ENCODE measurements at places on chromosomes 2 and 18. TPM values are rescaled to one million over a fixed set of nuclear protein-coding genes. Genes with fewer than 3 reads are reported as not detected.

DNA sequence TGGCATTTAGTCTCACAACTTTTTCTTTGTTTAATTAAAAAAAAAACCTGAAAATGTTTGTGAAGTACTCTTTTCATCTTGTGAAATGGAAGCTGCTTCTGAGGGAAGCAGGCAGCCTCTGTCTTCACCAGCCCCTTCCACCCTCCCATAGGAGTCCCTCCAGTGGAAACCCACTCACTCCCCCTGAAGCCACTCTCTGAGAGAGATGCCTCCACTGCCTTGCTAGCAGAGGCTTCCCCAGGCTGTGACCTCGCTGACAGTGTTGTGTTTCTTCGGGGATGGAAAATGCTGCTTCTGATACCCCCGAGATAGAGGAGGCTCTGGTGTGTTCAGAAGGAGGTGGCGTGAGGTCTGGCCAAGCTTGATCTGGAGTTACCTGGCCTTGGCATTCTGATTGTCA lies 59.9 kb downstream of the SH3RF3 start:
- no peak for DNase-seq

- DNase-seq = no peak
Observed at GRCh38 chr2:73292316-73292905, 937 bp downstream of the EGR4 start.

DNA sequence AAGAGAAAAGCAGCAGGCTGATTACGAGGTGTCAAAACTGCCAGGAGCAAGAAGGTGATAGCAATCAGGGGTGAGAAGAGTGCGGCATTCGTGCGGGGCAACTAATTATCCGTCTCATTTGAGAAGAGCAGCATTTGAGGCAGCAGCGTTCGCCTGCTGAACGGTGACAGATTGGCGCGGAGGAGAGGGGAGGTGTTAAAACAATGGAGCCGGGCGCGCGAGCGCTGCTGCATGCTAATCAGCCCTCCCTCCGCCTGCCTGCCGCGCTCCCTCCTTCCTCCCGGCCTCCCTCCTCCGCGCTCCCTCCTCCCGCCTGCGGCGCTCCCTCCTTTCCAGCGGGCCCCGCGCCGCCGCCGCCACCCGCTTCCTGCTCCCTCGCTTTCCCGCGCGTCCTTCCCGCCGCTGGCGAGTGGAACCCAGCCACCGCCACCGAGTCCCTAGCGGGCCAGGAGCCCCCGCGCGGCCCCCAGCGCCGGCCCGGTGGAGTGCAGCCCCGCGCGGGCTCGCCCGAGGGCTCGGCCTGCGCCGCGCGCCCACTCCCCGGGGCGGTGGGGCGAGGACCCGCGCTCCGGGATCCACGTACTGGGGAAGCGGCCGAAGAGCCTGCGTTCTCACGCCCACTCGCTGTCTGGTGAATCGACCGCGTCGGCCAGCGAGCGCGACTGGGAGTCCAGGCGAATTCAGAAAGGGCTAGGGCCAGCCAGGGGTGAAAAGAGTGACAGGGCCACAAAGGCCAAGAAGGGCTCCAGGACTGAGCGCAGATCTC lies 69.5 kb upstream of the PSMD14 start:
- DNase-seq = peak; percentile 69

GRCh38 chr18:8786483-8787370 lies 81.4 kb downstream of the MTCL1 start:
- peak; percentile 74 for DNase-seq

- peak; percentile 62 for DNase-seq
Observed at GRCh38 chr18:9827793-9828505, 57.8 kb upstream of the TXNDC2 start.

- no peak for DNase-seq
Observed at GRCh38 chr18:41025666-41026065, 929.4 kb upstream of the PIK3C3 start.

- DNase-seq = no peak
Observed at GRCh38 chr18:76376668-76377358, 118.2 kb downstream of the ZNF516 start.

GRCh38 chr2:86022661-86023365 lies 82.9 kb downstream of the POLR1A start:
- DNase-seq = no peak

DNA sequence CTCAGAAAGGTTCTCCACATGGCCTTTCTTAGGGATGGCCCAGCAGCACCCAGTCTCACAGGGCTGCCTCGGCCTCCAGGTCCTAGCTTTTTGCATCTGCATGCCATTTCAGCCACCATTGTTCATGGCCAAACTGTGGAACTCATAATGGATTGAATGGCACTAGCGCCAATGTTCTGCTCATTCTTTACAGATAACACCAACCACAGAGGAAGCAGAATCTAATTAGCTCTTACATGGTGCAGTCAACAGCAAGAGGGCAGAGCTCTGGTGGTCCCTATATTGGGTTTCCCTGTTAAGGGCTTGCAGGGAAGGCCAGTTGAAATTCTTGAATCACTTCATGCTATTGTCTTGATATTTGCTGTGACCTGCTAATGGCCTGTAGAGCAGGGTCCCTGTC lies 45.6 kb downstream of the ARL4C start:
- DNase-seq = no peak

DNA sequence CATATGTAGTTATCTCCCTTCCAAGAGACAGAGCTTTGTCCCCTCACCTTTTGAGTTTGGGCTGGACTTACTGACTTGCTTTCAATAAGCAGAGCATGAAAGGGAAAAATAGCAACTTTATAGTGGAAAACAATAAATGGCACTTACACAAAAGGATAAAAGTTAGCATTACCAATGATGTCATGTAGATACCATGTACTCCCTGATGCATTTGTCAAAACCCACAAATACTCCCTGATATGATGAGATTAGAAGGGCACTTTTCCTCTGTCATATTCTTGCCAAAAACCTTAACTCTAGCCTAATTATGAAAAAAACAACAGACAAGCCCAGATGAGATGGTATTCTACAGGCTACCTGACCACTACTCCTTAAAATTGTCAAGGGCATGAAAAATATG lies 16.0 kb downstream of the HIBCH start:
- DNase-seq = no peak

DNA sequence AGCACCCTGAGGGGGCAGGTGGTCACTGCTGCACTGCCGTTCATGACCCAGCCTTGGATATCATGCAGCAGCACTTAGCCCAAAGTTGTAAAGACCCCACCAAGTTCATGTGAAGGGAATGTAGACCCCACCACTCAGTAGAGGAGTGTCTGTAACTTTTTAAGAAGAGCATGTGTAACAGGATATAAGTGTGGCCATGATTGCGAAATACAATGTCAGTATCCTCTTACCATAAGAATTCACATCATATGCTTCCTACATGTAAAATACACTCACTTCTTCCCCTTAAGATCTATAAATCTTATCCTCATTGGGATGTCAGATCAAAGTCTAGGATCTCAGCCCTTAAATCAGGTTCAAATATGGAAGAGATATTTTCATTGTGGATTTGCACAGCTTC lies 276.9 kb downstream of the PTPRM start:
- DNase-seq = no peak

DNA sequence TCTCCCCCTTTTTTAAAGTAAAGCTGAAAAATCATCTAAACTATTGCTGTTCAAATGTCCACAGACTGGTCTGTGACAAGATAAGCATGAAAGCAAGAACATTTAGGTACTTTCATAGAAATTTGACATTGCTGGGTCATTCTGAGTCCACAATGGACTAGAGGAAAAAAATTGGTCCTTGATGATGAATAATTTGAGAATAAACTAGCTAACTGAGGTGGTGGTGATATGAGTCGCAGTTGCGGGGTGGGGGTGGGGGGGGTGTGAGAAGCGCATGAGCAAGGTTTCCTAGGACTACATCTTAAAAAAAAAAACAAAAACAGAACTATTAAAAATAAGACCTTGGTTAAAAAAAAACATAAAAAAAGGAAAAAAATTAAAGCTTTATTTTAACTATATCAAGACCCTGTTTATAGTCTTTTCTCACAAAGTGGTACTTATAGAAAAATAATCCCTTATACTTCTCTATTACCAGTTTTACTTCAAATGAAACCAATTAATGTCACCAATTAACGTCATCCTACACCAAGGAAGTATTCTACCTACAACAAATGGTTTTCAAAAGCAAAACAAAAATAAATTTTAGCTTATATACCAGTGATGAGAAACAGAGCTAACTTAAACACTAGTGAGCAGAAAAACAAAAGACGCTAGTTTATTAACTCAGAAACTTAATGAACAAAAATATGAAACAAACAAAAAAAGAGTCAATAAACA lies 88.1 kb downstream of the ASXL2 start:
- no peak for DNase-seq

DNA sequence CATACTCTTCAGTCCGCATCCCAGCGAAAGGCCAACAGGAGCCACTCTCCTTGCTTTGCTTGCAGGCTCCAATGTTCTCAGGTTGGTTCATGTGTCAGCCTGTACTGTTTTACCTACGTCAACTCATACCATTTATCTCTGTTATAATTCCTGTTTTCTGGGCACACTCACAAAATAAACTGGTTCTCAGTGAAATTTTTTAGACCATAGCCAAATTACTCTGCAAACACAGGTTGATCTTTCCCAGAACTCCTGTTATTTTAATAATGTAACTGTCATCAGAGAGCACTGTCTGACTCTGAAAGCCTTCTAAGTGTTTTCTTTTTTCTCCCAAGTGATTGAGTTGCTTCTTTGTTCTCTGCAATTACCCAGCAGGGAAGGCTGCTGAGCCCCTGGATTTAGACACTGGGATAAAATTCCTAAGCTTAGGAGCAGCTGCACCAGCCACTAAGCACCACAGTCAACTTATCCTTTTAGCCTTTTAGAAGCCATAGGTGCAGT lies 111.6 kb upstream of the PIEZO2 start:
- DNase-seq = no peak

DNA sequence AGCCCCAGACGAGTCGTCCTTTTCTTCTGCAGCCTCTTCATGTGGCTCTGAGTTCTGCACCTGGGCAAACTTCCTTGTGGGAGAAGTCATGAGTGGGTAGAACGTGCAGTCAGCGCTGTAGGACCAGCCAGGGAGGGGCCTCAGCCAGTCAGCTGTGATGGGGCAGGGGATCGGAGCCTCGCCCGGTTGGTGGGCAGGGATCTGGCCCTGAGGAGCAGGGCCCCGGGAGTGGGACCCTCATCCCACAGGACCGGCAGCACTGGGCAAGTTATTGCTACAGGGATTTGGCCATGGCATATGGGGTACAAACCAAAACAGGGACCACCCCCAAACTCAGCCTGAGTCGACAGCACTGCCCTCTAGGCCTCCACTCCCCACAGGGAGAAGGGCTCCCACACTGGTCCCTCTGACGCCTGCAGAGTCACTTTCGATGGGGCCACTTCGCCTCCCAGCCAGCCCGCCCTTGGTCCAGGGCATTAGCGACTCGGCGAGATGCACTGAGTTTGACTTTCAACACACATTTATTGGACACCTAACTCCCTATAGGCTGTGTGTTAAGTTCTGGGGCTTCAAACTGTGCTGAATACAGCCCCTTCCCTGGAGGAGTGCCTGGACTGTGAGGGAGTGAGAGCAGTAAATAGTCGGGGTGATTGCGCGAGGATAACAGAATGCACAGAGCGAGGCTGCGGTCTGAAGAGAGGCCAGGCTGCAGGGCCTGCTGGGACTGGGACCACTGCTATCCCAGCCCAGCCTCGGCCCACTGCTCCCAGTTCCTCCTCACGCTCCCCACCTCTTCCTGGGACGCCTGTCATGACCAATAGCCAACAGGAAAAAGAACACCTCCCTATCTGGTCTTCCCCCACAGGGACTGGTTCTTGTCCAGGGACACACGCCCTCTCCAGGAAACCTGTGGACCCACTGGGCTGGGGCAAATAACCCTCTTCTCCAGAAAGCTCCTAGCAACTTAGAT lies 55.9 kb downstream of the SDC1 start:
- DNase-seq = no peak

- peak; percentile 50 for DNase-seq
Observed at GRCh38 chr2:120625865-120626560, 109.7 kb upstream of the GLI2 start.

DNA sequence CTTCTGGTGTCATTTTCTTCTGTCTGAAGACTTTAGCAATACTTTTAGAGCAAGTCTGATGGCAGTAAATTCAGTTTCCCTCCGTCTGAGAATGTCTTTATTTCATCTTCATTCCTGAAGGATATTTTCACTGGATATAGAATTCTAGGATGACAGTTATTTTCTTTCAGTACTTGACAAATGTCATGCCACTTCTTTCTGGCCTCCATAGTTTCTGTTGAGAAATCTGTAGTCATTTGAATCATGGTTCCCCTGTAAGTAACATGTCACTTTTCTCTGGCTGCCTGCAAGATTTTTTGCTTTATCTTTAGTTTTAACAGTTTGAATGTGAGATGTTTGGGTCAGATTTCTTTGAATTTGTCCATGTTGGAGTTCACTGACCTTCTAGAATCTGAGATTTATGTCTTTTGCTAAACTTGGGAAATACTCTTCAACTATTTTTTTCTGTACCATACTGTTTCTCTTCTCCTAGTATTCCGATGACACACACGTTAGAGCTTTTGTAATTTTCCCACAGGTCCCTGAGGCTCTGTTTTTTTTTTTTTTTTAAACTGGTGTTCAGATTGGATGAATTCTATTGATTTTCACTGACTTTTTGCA lies 30.2 kb downstream of the RMND5A start:
- DNase-seq = no peak

GRCh38 chr2:68478688-68479087 lies 11.3 kb downstream of the APLF start:
- DNase-seq = no peak

GRCh38 chr2:171793691-171794678 lies 100.1 kb downstream of the SLC25A12 start:
- no peak for DNase-seq

GRCh38 chr2:112618383-112618782 lies 27.4 kb upstream of the SLC20A1 start:
- no peak for DNase-seq

The SP110 gene
- total RNA-seq = 5.1 TPM

The SELENOI gene
- 34.4 TPM for total RNA-seq

The GPR35 gene
- total RNA-seq = 14.7 TPM

The ESPNL gene
- 0.36 TPM for total RNA-seq

The ADRA2B gene
- total RNA-seq = 0.87 TPM

The RAB6C gene
- total RNA-seq = 0.04 TPM

The SLC9A2 gene
- 2.1 TPM for total RNA-seq

Measured in hepatocyte (in vitro differentiated cells).